Myocyte (in vitro differentiated cells): ENCODE measurements at places on chromosomes 1 and 21. TPM values are rescaled to one million over a fixed set of nuclear protein-coding genes. Genes with fewer than 3 reads are reported as not detected.

DNA sequence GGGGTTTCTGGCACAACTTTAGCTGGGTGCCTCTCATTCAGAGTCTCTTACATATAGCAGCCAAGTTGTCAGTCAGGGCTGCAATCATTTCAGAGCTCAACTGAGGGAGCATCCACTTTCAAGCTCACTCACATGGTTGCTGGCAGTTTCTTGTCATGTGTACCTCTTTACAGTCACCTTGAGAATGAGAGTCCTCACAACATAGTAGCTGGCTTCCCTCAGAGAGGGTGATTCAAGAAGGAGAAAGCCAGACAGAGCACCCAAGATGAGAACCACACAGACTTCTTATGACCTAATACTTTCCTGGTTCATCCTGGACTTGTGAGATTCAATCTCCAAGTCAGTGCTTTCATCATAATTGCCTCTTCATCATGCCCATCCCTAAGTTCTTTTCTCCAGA is 57.2 kb downstream of the DPT start:
- DNase-seq, result no peak

GRCh38 chr1:176994931-176995596 is 169.4 kb downstream of the ASTN1 start:
- no peak for DNase-seq

DNA sequence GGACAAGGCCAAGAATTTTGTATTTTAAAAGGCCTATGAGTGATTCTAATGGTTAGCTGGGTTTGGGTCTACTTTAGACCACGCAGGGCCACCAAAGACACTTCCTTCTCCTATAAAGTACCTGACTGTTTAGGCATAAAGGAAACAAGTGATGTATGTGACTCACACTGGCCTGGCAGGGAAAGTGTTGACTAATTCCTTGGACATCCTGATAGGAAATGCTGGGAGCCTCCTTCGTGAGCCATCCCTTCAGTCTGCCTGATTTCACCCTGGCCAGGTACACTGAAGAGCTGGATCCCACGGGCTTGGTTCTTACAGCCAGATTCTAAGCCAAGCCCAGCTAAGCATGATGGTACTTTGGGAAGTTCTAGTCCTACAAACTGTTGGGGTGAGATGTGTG is 100.5 kb upstream of the HMGB4 start:
- DNase-seq, result no peak

Gene KLF17
- total RNA-seq, result not detected in 2 replicates
